ENCODE measurements at places on chromosomes 4 and X.
A peak's percentile ranks its signal among the peaks of the same experiment; 100 is the strongest.

GRCh38 chr4:140237616-140238350, 83.8 kb upstream of the MAML3 start:
- peak; percentile 95 for DNase-seq

GRCh38 chr4:10115271-10115796, 1.3 kb downstream of the WDR1 start:
- DNase-seq, result no peak

- DNase-seq, result no peak
Measured at GRCh38 chr4:78121338-78121904, 64.3 kb downstream of the FRAS1 start.

DNA sequence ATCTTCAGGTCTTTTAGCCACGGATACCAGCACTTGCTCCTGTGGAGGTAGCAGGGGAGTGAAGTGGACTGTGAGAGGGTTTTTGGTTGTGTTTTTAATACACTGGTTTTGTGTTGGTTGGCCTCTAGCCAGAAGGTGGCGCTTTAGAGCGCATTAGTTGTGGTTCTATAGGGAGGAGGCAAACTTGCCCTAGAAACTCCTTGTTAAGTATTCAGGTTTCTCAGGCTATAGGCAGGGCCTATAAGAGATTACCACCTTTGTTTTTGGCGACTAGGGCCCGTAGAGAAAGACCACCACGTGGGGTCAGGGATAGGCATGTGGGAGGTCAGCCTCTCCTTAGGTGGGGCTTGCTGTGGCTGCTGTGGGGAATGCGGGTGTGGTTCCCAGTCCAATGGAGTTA, 221.6 kb upstream of the SPANXN4 start:
- no peak for DNase-seq

DNA sequence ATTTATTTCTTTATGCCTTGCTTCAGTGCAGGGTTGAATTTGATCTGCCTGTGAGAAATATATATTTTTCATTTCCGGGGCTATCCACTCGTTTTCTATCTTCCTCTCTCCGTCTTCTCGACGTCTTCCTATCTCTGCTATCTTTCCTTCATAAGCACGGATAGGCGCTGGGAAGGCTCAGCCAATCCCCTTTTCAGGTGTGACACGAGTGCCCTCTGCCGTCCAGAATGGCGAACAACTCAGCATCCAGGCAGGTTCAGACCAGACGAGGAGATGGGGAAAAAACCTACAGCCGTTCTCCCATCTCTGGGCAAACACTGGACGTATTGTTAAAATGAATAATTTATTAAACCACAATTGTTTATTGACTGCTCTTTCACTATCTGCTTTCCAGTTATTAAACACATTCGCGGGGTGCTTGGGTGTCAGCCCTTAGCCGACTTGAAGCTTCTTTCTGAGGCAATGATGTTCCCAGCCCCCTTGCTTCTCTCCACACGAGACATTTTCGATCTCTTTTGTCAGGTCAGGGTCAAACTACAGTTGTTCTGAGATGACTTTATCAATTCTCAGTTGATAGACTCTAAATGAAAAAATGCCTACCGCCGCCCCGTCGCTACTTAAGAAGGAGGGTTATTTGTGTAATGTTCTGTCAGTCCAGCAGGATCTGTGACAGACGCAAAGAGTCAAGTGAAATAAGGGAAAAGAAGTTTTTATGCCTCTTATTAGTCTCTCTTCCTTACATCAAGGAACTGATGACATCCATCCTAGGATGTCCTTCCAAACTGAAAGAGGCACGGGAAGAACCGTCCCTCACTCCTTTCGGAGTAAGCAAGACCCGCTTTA, 96.3 kb upstream of the NOCT start:
- peak; percentile 80 for DNase-seq

- DNase-seq, result no peak
Measured at GRCh38 chr4:142345924-142346323, 500.2 kb downstream of the INPP4B start.

GRCh38 chr4:141826260-141826659, 189.9 kb downstream of the IL15 start:
- no peak for DNase-seq

GRCh38 chr4:139872274-139872673, 206.7 kb downstream of the MGST2 start:
- DNase-seq, result peak; percentile 94

GRCh38 chr4:152346526-152346925, 189.4 kb downstream of the FBXW7 start:
- no peak for DNase-seq

DNA sequence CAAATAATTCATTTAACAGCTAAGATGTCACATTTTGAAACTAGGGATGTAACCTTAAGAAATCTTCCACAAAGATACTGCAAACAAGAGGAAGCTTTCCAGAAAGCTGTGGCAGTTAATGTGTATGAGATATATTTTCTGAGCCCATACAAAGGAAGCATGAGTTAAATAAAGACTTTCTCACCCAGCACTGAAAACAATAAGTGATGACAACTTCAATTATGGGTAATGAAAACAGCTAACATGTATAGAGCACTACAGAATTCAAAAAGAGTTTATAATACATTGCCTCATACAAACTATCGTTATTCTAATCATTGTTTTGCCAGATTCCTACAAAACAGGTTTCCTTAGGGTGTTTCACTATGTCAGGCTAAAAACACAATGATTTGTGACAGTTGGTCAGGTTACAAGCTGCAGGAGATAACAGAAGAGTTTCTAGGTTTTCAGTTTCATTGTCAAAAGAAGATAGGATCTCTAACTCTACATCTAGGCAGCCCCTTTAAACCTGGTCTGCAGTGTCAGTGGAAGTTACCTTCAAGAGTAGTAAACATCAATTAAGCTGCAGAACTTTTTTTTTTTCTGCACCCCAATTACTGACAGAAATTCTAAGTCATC, 618.1 kb upstream of the ADGRL3 start:
- DNase-seq, result no peak

GRCh38 chr4:169337510-169337909, 66.8 kb upstream of the SH3RF1 start:
- DNase-seq, result peak; percentile 92

DNA sequence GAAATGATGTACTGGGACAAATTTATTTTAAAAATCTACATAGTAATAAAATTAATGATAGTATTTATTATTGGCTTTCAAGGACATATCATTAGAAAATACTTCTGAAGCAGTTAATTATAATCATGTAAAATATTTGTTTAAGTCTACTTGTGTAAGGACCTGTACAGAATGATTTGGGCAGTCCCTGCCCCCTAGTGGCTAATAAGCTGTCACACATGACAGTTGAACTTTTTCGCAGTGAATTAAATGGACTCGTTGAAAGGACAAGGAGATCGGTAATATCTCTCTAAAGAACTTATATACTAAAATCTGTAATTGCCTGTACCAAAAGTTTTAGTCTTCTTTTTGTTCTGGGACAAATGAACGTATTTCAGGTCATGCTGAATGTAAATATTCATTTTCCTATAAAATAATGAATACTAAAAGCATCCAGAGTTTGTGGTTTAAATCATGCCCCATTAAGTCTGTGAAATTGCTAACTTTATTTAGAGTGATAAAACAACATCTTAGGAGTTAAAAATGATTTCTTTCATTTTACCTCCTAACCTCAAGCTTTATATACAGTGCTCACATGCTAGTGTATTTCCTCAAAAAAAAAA, 13.6 kb downstream of the EXOC1 start:
- peak; percentile 78 for DNase-seq

- DNase-seq, result peak; percentile 93
Measured at GRCh38 chr4:88341227-88342192, 37.1 kb upstream of the HERC6 start.

DNA sequence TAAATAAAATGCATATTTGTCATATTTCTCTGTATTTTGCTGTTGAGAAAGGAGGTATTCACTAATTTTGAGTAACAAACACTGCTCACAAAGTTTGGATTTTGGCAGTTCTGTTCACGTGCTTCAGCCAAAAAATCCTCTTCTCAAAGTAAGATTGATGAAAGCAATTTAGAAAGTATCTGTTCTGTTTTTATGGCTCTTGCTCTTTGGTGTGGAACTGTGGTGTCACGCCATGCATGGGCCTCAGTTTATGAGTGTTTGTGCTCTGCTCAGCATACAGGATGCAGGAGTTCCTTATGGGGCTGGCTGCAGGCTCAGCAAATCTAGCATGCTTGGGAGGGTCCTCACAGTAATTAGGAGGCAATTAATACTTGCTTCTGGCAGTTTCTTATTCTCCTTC, 3.3 kb downstream of the HTT start:
- no peak for DNase-seq

DNA sequence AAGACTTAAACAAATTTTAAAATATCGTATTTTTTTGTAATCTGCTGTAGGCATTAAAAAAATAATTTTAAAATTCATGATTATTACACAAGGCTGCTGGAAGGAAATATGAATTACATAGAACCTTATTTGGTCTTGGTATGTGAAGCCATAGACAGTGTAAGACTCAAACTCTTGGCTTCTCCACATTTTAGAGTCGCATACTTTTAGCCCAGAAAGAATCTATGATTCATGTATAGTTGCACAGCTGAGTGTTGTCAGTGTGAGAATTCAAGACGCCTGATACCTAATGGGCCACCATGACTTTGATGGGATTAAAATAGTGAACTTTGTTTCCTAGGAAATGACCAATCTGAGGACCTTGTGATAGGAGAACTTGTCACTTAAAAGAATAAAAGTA, 1.4 kb downstream of the INTU start:
- DNase-seq, result peak; percentile 64

GRCh38 chrX:154829926-154830442, 4.5 kb downstream of the SMIM9 start:
- no peak for DNase-seq

DNA sequence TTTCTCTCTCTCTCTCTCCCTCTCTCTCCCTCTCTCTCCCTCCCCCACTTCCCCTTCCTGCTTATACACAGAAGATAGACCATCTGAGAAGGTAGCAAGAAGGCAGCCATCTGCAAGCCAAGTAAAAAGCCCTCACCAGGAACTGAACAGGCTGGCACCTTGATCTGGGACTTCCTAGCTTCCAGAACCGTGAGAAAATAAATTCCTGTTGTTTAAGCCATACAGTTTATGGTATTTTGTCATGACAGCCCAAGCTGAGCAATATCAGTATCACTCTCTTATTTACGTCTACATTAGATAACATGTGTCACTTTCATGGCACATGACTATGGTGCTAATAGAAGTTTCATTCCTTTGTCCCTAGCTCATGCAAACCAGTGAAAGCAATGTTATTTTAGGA, 581.1 kb downstream of the INPP4B start:
- no peak for DNase-seq

GRCh38 chrX:48523682-48524081, 2.1 kb downstream of the EBP start:
- no peak for DNase-seq

- DNase-seq, result peak; percentile 37
Measured at GRCh38 chrX:110108381-110108821, 105.5 kb downstream of the TMEM164 start.

GRCh38 chr4:77821775-77822174, 2.6 kb upstream of the CNOT6L start:
- DNase-seq, result no peak

DNA sequence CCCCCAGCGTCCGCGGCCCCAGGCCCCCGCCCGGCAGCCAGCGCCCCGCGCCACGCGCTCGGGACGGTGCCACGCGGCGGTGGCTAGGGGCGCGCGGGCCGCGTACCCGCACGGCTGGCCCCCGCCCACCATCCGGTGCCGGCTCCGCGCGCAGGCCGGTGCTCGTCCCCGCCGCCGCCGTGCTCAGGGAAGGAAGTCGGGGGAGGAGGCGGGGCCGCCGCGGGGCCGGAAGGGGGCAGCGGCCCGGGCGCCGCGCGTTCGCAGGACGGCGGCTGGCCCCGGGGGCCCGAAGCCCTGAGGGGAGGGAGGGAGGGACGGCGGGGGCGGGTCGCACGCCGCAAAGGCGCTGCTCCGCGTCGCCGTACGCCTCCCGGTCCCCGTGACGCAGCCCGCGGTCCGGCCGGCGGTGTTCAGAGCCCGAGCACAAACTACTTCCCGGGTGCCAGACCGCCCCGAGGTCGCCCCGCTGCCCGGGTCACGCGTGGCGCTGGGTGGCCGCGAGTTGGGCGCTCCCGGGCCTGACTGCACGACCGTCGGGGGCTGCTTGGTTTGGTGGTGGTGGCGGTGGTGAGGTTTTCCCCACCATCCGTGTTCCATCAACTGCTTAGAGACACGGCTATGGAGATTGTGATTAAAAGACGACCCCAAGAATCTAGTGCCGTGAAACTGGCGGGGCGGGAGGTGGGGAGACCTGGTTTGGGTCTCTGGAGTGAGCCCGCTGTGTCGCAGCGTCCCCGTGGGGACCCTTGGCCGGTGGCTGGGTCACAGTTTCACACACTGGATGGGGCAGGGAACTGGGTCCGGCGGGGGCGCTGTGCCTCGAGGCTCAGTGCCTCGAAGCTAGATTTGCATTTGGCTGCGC, at the start of gene DCTD:
TSS of gene DCTD (minus strand) at position 205 of the 862 bp plus-strand sequence. CDS start 1,818 bp downstream, outside the sequence.
- peak; percentile 67 for DNase-seq

GRCh38 chr4:1412376-1413203, 6.3 kb upstream of the NKX1-1 start:
- no peak for DNase-seq

- no peak for DNase-seq
Measured at GRCh38 chrX:96833333-96833732, 50.4 kb upstream of the RPA4 start.

GRCh38 chr4:79250887-79251286, 75.0 kb downstream of the NAA11 start:
- DNase-seq, result no peak

All from astrocyte of the spinal cord (primary cell).